HuH-7 (cell line): ENCODE measurements at places on chromosomes 3 and 15.

- no peak for DNase-seq
Measured at GRCh38 chr15:78220713-78221112, 13.7 kb downstream of the ACSBG1 start.

- no peak for DNase-seq
Measured at GRCh38 chr3:32157600-32158264, 51.3 kb downstream of the GPD1L start.

- DNase-seq: no peak
Measured at GRCh38 chr3:143066033-143066432, 53.5 kb upstream of the CHST2 start.

DNA sequence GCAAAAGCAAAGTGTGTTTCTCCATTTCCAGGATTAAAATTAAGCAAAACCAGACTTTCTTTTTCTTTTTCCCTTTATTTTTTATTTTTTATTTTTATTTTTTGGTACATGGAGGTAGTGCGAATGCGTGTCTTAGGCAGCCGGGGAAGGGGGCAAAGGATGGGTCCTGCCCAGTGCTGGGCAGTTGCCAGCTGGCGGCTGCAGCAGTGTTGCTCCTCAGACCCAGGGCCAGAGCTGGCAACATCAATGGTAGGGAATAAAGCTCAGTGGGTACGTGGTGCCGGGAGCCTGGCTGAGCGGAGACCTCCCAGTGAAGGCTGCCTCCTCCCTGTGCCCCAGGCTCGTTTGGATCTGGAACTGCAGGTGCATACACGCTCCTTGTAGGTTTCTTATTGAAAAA lies 46.3 kb downstream of the POLR2M start:
- DNase-seq: no peak

DNA sequence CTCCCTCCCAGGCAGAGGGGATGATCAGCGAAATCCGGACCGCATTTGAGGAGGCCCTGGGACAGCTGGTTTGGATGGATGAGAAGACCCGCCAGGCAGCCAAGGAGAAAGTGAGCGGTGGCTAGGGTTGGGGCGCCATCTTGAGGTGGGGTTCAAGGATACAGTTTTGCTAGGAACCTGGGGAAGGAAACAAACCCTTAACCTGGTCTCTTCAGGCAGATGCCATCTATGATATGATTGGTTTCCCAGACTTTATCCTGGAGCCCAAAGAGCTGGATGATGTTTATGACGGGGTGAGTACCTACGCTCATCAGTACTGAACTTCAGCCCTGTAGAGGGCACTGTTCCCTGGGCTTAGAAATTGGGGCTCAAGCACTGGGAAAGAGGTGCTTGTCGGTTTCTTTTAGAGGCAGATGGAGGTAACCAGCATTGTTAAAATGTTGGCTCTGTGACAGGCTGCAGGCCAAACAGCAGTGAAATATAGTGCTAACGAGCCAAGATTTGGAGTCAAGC lies 9.6 kb upstream of the PSMD2 start:
- peak; percentile 89 for DNase-seq

DNA sequence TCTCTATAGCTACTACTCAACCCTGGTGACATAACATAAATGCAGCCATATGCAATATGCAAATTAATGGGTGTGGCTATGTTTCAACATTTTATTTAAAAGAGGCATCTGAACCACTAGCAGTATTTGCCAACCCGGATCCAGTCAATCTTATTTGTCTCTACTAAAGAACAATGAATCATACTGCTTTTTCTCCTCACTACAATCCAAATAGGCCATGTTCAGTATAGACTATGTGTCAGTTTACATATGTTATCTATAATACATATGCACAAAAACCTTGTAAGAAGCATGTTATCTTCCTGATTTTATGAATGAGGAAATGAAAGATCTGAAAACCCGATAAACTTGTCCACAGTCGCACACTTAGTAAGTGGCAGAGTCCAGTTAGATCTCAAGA lies 125.7 kb downstream of the STAG1 start:
- DNase-seq: no peak

DNA sequence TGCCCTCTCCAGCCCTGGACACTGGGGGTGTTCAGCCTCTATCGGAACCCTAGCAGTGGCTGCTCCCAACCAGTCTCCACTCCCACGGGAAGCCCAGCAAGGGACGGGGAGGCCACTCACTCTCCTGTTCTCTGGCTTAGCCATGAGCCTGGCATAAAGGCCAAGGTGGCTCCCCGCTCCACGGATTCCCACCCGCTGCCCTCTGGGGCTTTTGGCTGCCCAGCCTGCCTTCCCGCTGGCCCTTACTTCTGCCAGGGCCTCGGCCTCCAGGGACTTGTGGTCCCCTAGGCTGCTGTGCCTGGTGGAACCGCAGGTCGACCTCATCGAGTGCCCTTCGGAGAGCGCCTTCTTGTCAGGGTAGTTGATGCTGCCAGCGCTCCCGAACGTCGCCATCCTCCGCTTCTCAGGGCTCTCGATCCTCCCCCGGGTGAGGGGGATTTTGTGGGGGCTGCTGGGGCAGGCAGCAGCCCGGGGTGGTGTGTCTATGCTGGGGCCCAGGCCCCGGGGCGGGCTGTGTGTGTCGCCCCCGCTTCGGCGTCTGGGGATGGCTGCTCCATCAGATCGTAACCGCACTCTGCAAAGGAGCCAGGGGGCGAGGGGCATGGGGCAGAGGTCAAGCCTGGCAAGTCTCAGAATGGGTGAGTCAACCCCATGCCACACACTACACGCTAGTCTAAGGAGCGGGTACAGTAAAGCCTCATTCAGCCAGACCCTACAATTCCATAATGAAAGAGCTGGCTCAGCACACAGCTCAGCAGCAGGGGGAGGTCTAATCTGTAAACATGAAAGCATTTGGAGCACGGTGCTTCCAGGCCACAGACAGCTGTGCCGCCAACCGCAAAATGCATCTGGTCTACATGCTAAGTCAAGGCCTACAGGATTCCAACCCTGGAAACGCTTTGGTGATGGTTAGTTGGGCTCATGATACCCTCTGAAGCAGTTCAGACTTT lies 27.3 kb upstream of the RAD18 start:
- no peak for DNase-seq
